NCI-H2107 (cell line): ENCODE measurements at places on chromosomes 5 and 9.
A peak's percentile ranks its signal among the peaks of the same experiment; 100 is the strongest.

DNA sequence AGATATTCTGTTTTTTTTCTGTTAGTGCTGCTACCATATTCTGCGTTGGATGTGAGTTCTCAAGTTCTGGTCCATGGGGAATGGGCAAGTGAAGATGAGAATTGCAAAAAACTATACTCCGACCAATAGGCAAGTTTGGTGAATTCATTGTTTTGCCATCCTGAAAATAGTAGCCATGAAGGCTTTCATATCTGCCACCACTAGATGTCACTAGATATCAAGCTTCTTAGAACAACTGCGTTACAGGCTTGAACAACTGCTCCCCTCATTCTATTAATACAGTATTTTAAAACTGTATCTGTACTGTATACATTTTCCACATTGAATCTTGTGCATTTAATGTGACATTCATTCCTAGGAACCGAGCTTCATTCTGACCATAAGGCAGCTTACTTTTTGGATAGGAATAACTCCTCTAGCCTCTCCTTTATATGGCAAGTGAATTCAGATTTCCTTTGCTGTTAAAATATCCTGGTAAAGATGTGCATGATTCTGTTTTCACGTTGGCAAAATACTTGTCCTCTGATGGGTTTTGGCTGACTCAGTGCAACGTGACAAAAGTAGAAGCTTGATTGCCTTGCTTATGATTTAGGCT lies 163.6 kb downstream of the SREK1 start:
- peak; percentile 17 for DNase-seq

DNA sequence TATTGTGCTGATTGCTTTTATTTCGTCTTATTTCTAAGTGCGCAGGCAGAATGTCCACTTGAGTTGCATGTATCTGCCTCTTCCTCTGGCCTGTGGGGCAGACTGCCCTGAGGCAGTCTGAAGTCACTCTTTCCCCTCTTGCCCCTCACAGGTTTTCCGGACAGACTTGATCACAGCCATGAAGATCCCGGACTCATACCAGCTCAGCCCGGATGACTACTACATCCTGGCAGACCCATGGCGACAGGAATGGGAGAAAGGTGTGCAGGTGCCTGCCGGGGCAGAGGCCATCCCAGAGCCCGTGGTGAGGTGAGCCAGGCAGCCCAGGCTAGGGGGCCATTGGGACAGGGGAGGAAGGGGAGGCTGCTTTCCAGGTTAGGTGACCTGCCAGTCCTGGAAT lies 26.4 kb downstream of the JADE2 start:
- no peak for DNase-seq

GRCh38 chr5:85168474-85168873 lies 783.8 kb upstream of the EDIL3 start:
- no peak for DNase-seq

DNA sequence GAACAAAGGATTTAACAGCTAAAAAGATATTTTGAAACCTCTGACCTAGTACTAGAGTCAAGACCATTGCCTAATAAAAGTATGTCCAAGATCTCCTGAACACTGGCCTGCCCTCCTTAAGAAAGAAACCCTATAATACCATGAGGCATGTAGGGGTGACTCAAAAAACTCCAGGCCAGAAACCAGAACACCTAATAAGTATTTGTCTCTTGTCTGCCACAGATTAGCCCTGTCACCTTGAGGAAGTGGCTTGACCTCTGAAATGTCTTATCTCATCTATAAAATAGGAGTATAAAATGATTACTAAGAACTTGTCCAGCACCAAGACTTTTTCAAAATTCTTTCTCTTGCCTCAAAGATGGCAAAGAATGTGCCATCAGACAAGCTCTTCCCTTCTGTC lies 125.5 kb upstream of the RASGRF2 start:
- no peak for DNase-seq

GRCh38 chr5:119016125-119016774 lies 27.9 kb upstream of the DTWD2 start:
- DNase-seq: no peak

DNA sequence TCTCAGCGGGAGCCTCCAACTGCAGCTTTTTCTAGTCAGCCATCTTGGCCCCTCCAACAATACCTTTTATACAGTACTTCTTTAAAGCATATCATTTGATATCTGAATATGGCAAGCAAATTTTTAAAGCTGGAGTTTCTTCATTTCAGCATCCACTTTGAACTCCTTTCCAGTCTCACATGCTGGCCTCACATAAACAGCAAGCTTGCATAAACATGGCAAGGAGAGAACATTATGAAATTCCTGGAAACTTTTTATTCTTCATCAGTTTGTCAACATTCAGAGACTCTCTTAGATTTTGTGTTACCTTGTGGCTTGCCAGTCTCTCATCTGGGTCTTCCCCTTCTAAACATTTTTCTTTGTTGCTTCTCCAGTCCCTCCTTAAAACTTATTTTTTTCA lies 745.3 kb downstream of the NR2F1-AS1 start:
- no peak for DNase-seq

DNA sequence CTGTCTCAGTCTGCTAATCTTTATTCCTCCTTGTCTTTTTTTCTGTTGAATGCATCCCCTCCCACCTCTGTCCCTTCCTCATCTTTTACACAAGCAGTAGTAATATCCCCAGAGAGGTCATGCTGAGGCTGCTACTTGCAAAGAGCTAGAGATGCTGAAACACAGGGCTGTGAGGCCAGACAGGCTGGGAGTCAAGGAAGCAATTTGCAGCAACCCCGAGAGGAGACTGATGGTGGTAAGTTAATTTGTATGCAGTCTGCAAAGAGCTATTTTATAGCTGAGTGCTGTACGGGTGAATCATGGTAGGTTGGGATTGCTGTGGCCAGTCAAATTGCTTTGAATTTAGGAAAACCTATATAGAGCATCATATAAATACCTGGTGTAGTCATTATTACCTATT lies 90.2 kb upstream of the SLC24A2 start:
- no peak for DNase-seq
